RWPE2 (cell line): ENCODE measurements at places on chromosomes 16 and 17.

DNA sequence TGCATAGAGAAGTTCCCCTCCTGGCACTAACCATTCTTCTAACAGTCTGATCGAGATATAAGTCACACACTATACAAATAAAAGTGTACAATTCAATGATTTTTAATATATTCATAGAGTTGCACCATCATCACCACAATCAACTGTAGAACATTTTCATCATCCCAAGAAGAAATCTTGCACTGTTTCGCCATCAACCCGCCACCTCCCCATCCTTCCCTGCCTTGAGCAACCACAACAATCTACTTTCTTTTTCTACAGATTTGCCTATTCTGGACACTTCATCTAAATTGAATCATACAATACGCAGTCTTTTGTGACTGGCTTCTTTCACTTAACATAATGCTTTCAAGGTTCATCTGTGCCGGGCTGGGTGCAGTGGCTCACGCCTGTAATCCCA lies 33.0 kb upstream of the GUCY2D start:
- no peak for DNase-seq

GRCh38 chr17:9408868-9409829 lies 166.5 kb downstream of the STX8 start:
- DNase-seq, result no peak

DNA sequence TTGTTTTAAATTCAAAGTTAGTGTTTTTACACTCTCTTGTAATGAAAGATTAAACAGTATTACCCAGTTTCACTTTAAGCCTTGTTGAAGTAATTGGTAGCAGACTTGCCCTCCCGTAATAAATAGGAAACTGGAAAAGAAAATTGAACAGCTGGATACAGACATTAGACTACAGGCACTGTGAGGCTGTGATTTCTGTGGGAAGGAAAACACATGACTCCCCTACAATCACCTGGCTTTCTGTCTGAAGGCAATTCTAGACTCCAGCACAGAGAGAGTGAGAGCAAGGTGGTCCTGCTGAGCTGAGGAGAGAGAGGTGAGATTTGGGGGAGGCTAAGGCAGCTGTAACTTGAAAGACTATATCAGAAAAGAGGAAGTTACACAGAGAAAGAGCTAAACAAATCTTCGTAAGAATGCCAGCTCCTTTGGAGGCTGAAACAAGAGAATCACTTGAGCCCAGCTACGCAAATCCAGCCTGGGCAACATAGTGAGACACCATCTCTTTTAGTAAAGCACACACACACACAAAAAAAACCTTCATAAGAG lies 57.8 kb upstream of the CDYL2 start:
- DNase-seq, result no peak

DNA sequence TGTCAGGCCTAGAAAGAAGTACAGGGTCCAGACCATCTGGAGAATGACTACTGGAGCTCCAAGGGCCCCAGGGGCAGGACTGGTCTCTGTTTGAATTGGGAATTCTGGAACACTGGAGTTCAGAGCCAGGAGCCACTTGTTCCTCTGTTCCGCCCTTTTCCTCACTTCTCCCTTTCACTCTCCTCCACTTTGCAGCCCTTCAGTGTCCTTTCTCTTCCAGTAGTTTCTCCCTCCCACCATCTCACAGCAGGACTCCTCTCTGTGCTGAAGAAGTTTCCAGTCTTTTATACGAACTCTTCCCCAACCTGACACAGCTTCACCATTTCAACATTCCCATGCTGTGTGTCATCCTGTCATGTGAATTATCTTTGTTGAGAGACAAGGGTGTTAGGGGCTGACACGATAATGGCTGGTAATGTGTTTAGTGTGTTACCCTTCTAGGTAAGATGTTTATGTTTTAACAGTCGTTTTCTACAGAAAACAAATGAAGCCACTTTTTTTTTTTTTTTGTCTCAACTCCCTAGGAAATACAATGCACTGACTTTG lies 180.3 kb upstream of the MYOCD start:
- no peak for DNase-seq

- no peak for DNase-seq
Observed at GRCh38 chr16:21272253-21272652, 5.8 kb downstream of the CRYM start.

- DNase-seq, result no peak
Observed at GRCh38 chr17:79835953-79836509, 3.2 kb downstream of the CBX4 start.

DNA sequence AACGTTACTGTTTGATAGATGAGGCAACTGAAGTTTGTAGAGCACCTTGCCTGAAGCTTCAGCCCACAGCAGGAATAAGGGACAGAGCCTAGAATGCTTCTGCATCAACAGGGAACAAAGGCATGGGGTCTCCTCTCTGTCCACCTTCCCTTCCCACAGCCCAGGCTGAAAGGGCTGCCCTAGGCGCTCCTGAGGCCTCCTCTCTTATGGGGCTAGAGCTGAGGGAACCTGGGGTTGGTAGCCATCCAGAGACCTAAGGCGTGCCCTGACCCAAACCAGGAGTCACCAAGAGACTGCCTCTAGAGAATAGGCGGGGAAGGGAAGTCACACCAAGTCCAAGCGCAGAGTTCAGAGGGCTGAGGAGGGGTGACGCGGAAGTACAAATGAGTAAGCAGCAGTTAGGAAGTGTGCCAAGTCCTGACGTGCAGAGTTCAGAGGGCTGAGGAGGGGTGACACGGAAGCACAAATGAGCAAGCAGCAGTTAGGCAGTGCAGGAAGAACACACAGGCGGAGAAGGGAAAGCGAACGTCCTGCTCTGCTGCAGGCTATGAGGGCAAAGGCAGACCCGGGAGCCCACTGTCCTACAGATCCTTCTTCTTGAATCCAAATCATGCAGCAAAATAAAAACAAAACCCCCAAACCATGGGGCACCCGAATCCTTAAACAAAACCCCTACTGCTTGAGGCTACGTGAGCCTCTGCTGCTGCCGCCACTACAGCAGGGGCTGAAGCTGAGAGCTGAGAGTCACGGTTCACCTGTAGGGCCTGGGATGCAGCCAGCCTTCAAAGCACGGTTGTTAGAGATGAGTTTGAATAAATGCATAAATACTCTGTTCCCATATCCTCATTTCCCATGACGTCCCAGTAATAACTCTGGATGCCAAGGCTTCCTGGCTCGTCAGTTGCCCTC lies 2.7 kb upstream of the SPG7 start:
- peak; percentile 87 for DNase-seq

DNA sequence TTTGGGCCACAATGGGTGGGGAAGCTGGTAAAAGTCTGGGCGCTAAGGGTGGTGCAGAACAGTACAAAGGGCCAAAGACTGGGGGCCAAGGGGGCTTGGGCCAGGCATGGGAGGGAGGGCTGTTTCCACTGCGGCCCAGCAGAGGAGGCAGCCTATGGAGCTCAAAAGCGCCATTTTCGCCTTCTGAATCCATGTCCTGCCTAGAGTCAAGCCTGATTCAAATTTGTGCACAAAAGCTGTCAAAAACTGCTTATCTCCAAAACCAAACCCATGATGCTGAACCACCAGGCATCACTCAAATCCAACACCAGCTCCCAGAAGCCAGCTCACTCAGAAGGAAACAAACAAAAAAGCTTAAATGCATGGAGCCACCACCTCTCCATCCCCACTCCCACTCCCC lies 16.0 kb downstream of the COG7 start:
- DNase-seq, result no peak

DNA sequence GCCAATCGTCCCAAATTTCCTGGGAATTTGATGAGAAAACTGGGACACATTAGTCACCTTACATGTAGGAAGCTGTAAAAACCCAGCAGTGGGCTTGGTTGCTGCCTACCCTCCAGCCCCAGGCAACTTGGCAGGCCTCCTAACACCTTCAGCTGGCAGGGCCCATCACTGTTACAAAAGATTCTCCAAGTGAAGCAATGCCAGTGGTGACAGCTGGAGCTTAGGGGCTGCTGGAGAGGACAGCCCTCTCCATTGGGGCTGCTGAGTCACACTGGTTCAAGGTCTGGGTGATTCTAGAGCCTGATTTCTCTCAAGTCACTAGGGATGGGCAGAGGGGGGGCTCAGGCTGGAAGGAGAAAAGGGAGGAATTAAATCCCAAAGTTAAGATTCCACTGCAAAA lies 180.6 kb downstream of the COPRS start:
- DNase-seq, result no peak

DNA sequence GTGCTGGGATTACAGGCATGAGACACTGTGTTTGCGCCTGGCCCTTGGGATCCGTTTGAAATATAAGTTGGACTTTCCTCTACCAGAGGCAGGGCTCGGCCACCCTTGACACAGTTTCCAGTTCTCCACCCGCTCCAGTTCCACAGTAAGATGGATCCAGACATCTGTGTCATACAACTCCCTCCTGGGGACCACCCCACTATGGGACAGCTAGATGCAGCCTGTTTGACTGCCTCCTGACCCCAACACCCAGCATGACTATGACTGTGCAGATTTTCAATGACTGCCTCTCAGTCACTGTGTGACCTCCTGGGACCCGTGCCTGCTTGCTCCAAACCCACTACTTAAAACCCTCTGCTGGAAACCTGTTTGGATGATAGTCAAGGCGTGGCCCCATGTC lies 166.7 kb downstream of the IRF8 start:
- DNase-seq, result peak; percentile 27

GRCh38 chr16:27317320-27317719 lies 3.5 kb downstream of the IL4R start:
- DNase-seq, result peak; percentile 78

DNA sequence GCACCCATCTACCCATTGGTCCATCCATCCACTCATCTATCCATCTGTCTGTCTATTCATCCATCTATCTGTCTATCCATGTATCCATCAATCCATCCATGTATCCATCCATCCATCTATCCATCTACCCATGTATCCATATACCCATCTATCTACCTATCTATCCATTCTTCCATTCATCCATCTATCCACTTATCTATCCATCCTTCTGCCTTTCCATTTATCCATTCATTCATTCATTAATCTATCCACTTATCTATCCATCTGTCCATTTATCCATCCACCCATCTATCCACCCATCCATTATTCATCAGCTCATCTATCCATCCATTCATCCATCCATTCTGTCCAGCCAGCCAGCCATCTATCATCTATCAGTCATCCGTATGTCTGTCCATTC lies 21.5 kb downstream of the TRIM25 start:
- DNase-seq, result no peak

DNA sequence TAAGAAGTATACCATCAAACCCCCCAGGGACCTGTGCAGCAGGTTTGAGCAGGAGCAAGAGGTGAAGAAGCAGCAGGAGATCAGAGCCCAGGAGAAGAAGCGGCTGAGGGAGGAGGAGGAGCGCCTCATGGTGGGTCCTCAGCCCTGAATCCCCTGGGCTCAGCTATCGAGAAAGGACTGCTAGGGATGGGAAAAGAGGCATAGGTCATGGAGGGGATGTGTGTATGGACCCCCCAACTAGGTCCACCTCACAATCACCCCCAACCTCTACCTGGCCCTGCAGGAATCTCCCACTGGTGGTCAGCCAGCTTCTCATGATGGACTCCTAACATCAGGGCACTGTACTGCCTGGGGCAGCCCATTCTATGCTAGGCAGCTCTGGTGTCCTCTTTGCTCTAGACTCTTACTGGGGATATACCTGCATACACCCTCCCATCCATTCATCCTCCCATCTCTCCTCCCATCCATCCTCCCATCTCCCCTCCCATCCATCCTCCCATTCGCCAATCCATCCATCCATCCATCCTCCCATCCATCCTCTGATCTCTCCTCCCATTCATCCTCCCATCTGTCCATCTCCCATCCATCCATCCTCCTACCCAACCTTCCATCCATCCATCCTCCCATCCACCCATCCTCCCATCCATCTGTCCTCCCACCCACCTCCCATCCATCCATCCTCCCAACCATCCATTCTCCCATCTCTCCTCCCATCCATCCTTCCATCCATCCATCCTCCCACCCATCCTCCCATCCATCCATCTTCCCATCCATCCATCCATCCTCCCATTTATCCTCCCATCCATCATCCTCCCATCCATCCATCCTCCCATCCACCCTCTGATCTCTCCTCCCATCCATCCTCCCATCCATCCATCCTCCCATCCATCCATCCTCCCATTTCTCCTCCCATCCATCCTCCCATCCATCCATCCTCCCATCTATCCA lies 10.6 kb downstream of the DRC7 start:
- DNase-seq, result no peak

DNA sequence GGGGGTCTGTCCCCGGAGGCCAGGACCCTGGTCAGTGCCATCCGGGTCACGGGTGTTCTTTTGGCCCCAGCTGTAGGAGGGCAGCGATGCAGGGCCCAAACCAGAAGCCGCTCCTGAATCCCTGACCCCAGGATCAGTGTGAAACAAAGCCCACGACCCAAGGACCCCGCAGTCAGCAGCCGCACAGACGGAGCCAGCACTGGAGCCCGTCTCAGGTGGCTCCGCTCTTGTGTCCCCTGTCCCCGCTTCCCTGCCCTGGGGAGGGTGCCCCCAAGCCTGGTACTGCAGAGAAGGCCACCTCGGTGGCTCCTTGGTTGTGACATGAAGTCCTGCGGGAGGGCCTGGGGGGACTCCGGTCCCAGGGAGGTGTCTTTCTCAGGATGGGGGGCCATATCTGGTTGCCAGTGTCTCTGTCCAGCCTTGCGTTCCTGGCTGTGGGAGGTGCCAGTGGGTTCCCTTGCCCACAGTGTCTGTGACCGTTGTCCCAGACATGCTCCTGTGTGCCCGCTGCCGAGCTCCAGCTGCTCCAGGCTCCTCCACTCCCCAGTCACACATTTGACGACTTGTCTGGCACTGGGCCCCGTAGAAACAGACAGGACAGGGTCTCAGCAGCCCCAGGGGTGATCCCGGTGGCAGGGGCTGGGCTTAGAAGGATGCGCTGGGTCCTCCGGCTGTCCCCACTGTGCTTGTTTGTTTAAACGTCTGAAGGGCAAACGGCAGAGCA lies 33.6 kb downstream of the BAIAP2 start:
- DNase-seq, result no peak

DNA sequence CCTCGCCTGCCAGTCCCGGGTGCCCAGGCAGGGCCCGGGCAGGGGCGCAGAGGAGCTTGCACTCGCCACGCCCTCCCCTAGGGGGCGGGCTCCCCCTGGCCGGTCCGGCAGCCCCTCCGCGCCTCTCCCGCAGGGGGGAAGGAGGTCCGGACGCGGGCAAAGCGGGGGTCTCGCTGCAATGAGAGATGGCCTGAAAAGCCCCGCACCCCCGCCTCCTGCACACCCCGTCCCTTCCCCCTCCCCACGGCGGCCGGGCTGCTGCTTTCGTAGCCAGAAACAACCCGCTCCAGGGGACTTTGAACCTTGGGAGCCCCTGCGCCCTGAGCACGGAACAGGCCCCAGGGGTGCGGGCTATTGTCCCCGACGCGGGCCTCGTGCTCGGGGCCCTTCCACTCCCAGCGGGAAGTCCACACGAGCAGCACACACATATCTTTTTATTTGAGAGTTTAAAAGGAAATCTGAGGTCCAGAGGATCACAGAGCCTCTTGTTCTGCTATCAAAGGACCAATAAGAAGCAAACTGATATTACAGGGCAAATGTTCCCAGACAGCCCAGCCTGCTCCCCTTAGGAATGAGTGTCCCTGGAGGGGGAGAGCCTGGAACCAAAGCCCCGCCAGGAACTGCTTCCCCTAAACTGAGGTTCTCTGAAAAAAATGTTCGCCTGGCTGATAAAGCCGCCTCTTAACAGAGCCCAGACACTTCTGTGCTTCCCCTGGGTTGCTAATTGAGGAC lies 5.8 kb upstream of the CBX4 start:
- DNase-seq, result no peak

- DNase-seq, result no peak
Observed at GRCh38 chr16:76490036-76490639, 212.9 kb downstream of the CNTNAP4 start.

GRCh38 chr16:79656553-79657115 lies 56.1 kb upstream of the MAF start:
- DNase-seq, result no peak

GRCh38 chr17:81701288-81702071 lies 1.7 kb upstream of the MRPL12 start:
- DNase-seq, result peak; percentile 65
